ENCODE measurements at places on chromosomes 7 and 10.

DNA sequence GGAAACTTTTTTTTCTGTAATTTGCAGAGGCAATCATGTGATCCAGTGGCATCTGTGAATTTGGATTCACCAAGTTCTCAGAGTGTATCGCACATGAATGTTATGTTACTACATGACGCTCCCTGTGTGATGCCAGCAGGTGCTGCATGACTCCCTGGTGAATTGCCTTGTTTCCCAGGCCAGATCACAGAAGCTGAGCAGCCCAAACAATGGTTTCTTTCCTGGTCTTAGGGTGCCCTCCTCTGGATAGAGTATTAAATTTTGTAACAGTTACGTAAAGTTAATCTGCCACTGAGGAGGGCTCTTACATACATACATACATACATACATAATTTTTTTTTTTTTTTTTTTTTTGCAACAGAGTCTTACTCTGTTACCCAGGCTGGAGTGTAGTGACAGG, 3.6 kb downstream of the ZSCAN21 start:
- peak; percentile 56 for DNase-seq

GRCh38 chr7:150780292-150780691, 19.9 kb downstream of the TMEM176B start:
- no peak for DNase-seq

DNA sequence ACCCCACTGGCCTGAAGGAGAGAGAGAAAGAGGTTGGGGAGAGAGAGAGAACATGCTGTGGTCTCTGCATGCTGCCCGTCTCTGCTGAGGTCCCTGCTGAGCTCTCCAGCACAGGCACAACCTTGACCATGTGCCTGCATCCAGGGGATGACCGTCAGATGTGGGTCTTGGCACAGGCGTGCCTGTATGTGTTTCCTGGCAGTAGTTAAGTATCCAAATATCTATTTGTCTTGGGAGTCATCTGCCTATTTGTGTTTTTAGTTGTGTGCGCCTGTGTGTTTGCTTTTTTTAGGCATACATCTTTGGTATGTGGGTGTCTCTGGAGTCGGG, 1.9 kb upstream of the UNC5B start:
- DNase-seq: no peak

GRCh38 chr7:143436325-143436946, 6.8 kb upstream of the TAS2R60 start:
- no peak for DNase-seq

- DNase-seq: no peak
These were observed 214.0 kb upstream of the PRSS1 start for GRCh38 chr7:142535123-142535779.

GRCh38 chr7:116447436-116447835, 52.1 kb upstream of the CAV2 start:
- no peak for DNase-seq

DNA sequence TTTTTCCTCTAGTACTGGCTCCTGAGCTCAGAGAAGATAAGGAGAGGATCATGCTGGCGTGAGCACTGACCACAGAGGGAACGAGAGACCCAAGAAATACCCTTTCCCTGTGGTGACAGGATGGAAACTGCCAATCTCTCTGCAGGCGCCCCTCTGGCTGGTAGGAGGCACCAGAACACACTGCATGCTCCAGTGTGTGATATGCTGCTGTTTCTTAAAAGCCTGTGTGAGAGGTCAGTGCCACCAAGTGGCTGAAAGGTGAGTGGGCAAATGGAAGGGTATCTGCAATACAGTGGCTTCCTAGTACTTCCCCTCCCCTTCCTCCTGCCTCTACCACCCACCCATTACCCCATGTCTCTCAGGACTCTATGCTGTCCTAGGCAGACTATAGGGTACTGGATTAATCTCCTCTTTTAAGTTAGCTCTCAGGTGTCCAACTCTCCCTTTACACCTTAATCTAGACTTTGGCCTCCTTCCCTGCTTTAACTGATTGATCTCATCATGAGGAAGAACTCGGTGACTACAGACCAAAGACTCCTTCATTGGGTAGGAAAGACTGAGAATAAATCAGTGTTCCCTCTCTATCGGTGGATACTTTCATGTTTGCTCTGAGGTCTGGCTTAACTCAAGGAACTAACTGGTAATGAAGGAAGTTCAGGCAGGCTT, 283.6 kb downstream of the ADRA2A start:
- peak; percentile 38 for DNase-seq

DNA sequence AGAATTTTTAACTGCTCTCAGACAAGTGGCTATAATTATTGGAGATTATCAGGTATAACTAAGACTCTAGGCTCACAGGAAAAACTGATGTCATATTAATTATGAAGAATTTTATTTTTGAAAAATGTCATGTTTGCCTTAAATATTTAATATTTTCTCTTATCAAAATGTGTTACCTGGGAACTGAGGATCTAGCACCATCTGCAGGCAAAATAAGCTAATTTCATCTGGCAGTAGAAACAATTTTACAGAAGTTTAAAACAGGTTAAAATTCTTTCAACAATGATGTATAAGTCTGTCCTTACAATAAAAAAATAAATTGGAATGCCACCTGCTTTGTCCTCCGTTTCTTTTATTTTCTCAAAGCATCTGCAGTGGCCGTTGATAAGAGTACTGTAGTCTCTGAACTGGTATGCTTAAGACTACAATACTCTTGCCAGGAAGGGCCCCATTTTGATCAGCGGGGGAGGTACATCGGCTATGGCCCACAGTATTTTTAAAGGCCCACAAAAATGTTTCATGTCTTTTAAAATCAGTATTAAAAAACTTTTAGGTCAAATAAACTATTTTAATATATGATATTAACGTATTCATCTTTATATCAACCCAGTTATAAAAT, 81.3 kb downstream of the VWDE start:
- peak; percentile 9 for DNase-seq

All from DMS79 treated with DMSO at 0.1 percent for 48 hours (cell line).